Stimulated activated CD8-positive, alpha-beta memory T cell treated with anti-CD3 and anti-CD28 coated beads, Interleukin-15, amount 100 ng/mL, for 1 hour (primary cell): ENCODE measurements at places on chromosomes 7 and 10.

GRCh38 chr10:89351412-89351779 is 23.6 kb downstream of the IFIT3 start:
- no peak for DNase-seq

DNA sequence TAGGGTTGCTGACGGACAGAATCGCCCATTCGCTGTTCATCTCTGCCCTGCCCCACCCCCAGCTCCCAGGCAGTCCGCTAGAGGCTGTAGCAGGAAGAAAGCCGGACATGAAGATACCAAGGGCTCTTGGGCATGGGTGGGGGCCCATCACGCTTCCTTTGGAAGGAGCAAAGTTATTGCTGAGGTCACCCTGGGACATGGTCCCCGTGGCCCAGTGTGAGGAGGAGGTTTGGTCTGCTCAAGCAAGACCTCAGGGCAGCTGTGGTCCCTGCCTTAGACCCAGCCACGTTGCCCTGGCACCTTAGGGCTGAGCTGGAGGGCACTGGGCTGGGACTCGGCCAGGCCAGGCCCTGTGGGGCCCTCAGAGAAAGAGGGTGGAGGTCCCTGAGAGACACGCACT is 132.1 kb upstream of the NPS start:
- DNase-seq, result no peak

DNA sequence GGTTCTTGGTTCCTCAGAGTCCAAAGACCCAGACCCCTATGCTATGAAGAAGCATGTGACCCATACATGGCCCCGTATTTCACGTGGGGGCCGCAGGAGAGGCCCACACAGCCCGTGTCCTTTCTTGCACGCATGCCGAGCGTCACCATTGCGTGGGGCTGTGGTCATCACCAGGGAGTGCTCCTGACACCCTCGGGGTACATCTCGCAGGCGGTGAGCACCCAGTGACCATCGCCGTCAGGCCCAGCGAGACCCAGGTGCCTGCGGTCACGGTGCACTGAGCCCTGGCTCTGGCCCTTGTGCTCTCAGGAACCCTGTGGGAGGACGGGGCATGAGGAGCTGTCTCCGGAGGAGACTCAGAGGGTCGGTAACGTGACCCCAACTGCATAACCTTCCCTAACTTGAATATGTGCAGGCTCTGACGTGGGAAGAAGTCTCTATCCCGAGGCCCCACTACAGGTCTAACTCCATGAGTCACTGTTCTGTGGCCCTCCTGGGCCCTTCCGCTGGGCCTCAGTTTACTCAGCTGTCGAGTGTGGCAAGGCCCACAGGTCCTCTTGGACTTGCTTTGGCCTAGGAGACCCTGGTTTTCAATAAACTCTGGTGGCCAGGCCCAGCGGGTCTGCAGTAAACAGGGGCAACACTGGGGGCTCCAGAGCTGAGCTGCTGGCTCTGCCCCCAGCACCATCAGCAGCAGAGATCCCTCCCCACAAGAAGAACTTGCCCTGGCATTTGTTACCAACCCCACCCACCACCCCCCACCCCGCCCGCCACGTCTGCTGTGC is 503.9 kb downstream of the PTPRN2 start:
- no peak for DNase-seq

DNA sequence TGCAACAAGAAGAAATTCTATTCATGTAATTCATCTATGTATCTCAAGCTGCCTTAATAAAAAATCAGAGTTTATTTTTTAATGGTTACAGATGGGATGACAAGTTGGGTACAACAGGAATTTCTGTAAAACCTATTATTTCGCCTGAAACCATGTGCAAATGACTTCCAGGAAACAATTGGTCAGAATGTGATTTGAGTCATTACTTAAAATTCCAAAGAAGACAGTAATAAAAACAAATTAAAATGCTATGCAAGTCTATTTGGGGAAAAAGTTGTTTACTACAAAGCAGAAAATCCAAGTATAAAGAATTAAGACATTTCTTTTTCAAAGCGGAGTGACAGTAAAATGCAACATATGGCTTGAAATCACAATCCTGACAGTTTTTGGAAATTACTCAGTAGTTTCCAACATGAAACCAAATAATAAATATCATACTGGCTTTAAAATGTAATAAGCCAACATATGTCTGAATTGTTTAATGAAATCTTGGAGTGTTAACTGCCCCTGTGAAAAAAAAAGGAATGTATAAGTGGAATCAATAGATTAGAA is 41.5 kb upstream of the SEMA3C start:
- DNase-seq, result no peak

GRCh38 chr10:51630640-51631005 is 68.8 kb downstream of the CSTF2T start:
- DNase-seq, result no peak

DNA sequence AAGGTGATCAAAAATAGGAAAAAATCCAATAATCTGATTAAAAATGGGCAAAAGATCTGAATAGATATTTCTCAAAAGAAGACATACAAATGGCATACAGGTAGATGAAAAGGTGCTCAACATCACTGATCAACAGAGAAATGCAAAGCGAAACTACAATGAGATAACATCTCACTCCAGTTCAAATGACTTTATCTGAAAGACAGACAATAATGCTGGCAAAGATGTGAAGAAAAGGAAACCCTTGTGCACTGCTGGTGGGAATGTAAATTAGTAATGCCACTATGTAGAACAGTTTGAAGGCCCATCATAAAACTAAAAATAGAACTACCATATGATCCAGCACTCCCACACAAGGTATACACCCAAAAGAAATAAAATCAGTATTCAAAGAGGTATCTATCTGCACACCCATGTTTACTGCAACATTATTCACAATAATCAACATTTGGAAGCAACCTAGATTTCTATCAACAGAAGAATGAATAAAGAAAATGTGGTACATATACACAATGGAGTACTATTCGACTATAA is 85.0 kb downstream of the LRRN3 start:
- DNase-seq, result no peak

DNA sequence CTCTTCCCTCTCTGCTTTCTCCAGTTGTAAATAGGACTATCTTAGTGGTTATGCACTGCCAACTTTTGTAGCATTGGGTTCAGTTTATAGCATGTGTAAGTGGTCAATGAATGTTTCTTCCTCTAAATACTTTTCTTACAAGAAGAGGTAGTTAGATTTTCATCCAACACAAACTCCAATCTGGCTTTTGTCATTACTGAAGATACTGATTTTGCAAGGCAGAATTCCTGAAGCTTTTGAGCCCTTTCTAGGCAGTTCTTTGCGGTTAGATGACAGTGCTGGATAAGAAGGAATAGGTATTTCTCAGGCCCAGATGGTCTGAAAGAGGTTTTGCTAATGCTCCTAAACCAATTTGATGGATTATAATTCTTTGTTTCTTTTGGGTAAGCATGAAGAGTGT is 60.5 kb downstream of the BICC1 start:
- DNase-seq, result no peak

- no peak for DNase-seq
These were observed 243.7 kb upstream of the PHYHIPL start for GRCh38 chr10:58932577-58933314.

DNA sequence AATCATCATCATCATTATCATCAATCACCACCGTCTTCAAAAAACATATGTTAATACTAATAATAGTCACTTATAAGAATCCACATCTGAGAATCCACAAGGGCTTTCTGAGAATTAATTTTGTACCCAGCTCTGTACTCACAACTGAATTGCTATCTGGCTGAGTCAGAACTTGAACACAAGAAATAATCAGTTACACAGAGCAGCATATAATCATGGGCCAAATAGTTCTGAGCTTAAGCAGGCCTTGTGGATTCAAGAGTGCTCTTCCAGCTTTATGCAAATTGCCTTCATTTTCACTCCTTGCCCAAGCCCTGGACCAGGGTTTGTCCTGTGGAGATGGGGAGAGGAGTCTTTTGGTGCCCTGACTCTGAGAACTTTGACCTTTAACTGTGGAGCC is 304.5 kb downstream of the ZNF248 start:
- DNase-seq, result no peak

GRCh38 chr7:78062214-78062613 is 263.6 kb downstream of the PHTF2 start:
- no peak for DNase-seq

DNA sequence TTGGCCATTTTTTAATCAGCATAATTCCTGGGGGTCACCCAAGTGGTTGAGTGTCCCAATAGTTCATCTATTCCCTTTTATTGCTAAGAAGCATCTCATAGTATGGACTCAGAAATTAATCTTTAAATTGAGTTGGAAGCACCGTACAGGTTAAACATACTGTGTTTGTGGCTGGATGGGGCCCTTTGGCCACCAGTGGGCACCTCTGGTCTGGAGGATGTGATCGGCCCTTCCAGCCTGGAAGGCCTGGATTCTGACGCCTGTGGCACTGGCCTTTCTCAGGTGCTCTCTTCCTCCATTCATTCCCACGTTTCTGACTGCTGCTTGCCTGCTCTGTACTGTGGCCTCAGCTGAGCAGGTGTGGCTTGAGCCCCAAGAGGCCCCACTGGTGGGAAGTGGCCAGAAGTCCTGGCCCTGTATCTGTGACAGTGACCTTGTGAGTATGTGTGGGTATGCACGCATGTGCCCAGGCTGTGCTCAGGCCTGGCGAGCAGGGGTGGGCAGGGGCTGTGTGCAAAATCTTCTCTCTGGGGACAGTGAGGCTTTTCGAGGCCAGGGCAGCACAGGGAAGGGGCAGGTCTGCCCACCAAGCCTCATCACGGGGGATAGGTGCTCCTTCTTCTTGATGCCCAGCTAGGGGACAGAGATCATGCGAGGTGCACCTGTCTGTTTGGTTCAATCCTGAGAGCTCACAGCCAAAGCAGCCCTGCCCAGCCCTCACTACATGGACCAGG is 30.1 kb downstream of the LDB3 start:
- no peak for DNase-seq

GRCh38 chr7:100720279-100720670 is at the start of gene EPO:
Gene EPO (plus strand): TSS chr7:100720468. CDS start chr7:100720981, 513 bp downstream.
- no peak for DNase-seq

- DNase-seq, result no peak
These were observed 36.1 kb downstream of the HSPA12A start for GRCh38 chr10:116706281-116706680.

DNA sequence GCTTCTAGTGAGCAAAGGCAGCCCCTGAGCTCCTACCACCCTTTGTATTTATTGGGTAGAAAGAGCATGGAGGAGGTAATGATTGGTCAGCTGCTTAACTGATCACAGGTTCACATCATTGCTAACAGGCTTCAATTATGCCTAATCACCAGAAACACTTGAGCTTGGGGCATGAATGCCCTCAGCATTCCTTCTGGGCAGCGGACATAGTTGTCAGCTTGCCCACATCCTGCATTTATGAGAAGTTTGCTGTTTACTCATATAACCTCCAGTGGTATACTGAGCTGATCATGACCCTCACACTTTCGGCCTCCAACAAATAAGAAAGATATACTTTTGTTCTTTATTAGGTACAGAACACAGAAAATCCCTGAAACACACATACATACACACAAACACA is 140.3 kb upstream of the ODAD2 start:
- DNase-seq, result no peak

DNA sequence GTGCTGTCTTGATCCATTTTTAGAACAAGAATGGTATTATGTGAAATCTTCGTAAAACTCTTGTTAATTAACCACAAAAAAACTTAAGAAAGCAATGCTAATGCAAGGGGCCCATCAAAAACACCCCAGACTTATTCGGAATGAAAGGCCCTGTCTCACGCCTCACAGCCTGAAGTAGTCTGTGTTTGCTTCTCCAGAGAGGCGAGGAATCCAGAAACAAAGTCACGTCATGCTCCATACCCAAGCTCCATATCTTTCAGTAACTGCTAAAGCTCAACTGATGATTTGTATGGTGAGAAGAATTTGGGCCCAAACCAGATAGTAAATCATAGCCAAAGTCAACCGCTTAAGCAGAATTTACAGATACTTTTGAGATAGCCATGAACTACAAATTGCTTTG is 155.4 kb downstream of the ATE1 start:
- DNase-seq, result no peak

GRCh38 chr10:95391581-95392216 is 100.9 kb upstream of the PDLIM1 start:
- no peak for DNase-seq

DNA sequence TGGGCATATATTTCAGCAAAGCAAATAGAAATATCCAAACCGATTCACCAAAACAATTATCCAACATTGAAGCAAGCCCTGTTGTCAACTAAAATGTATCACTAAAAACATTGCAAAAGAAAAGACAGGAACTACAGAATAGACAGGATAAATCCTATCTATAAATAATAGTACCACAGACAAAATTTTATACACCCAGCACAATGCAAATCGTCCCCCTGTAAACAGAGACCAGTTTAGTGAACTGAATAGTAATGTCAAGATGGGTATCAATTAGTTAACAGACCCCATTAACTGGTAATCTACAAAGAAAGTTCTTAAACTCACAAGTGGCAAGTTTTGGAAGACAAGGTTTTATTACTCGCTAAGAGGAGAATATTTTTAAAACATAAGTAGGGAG is 4.0 kb downstream of the ZC3HAV1 start:
- no peak for DNase-seq

GRCh38 chr7:30238721-30239441 is 45.5 kb upstream of the ZNRF2 start:
- no peak for DNase-seq

DNA sequence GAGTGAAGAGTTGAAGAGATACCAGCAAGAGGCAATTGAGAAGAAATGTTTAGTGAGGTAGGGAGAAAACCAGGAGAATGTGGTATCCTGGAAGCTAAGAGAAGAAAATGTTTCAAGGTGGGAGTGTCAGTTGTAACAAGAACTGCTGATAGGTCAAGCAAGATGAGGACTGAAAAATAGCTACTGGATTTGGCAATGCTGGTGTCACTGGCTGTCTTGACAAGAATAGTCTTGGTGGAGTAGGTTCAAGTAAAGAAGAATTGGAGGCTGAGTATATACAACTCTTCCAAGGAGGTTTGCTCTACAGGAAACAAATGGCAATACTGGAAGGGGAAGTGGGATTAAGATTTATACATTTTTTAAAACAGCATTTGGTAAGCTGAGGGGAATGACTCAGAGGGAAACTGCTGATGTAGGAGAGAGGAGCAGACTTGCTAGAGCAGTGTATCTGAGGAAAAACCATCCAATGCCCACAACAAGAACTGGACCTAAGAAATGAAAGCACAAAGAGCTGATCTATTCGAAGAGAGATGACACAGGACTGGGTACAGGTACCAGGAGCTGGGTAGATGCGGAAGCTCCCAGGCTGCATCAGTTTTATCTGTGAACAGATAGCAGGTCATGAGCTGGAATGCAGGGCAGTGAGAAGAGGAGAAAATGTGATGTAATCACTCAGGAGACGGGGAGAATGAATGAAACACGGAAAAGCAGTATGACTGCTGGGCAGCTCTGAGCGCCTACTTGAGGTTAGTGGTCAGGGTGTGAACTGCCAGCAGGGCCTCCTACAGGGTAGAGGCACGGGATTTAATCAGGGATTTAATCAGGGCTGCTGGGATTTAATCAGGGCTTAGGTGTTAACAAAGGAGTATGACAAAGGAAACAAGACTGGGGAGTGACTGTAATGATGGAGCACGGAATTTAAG is 34.5 kb downstream of the FAM25A start:
- no peak for DNase-seq
